ENCODE measurements at places on chromosomes 4 and X.
A peak's percentile ranks its signal among the peaks of the same experiment; 100 is the strongest.

- DNase-seq = no peak
These were observed 19.3 kb downstream of the JAKMIP1 start for GRCh38 chr4:6180841-6181631.

- DNase-seq = no peak
These were observed 34.5 kb upstream of the SLC4A4 start for GRCh38 chr4:71304289-71304850.

GRCh38 chr4:38202242-38202641, 242.0 kb downstream of the PTTG2 start:
- no peak for DNase-seq

- no peak for DNase-seq
These were observed 51.3 kb upstream of the MAP3K15 start for GRCh38 chrX:19566359-19567222.

- DNase-seq = no peak
These were observed 52.8 kb downstream of the PPEF2 start for GRCh38 chr4:75849461-75849860.

- DNase-seq = peak; percentile 5
These were observed 825 bp upstream of the RASGEF1B start for GRCh38 chr4:81472281-81473182.

- DNase-seq = no peak
These were observed 482 bp downstream of the GSTCD start for GRCh38 chr4:105709081-105709450.

GRCh38 chr4:25096981-25097443, 63.2 kb downstream of the SEPSECS start:
- no peak for DNase-seq

DNA sequence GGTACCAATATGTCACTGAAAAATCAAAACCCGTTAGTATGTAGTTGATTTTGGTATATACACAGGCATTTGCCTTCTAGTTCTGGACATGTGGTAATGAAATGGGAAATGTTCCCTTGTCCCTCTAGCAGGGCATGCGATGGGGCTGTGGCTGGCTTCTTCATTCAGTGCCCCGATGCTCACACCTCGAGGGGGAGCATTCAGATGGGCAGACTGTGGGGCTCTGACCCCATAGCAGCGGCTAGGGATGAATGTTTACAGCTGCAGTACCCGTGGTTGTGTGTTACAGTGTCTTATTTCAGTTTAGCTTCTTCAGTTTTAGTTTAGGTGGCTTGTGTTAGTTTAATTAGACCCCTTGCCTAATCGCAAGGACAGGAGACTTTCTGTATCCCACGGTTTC, 1741.0 kb upstream of the PCDH10 start:
- DNase-seq = no peak

- DNase-seq = no peak
These were observed 1456.1 kb upstream of the IGFBP7 start for GRCh38 chr4:58566260-58566659.

DNA sequence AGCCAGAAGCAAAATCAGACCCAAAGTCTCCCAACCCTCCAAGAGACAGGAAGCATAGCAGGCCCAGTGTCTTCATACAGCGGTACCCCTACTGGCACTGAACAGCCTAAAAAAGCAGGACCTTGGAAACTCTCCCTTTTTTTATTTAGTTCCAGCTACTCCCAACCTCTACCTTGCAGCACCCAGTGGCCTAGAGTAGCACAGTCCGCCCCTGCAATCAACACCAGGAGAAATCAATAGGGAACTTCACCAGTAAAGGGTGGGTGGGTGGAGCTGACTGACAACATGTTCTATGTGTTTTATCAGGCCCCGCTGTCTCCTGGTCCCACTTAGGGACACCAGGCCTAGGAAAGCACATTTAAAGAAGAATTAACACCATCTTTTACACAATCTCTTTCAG, 378.5 kb upstream of the CT83 start:
- no peak for DNase-seq

- DNase-seq = no peak
These were observed 7.8 kb downstream of the TIGD2 start for GRCh38 chr4:89119166-89119565.

DNA sequence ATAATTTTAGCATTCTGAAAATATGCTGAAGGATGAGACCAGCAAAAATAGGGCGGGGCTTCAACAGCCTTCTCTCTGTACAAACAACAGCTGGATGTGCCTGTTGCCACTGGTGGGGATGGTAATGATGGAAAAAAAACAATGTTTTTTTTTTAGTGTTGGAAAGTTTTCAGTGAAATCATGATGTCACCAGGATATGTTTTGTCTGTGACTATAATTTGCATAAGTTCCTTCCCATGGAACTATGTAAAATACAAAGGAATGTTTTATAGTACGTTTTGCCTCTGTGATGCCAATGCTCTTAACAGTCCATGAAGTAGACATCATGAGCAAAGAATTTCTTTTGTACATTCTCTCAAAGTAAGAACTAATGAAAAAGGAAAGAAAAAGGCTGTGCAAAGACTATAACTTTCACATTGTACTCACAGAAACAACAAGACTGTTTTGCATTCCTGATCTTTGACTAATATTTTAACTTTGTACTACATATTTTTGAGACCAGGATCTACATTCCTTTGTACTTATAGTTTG, 589.7 kb downstream of the SPRY1 start:
- no peak for DNase-seq

DNA sequence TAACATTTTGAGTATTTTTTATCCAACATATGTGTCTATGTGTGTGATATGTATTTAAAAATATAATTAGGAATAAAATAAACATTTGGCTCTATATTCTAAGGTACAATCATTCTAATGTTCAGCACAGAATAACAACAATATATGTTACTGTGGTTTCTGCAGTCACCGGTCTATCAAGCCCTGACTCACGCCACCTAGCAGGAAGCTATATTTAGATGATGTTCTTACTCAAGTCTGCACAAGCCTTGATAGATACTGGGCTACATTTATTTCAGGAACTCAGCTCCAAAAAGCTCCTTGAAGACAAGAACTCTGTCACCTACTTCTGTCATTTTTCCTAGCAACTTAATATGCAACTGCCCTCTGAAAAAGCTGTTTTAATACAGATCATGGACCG, 152.0 kb upstream of the FTHL17 start:
- DNase-seq = no peak

- no peak for DNase-seq
These were observed 4.6 kb upstream of the TIFA start for GRCh38 chr4:112290341-112290740.

GRCh38 chr4:54658252-54659093, 716 bp downstream of the KIT start:
- DNase-seq = no peak

DNA sequence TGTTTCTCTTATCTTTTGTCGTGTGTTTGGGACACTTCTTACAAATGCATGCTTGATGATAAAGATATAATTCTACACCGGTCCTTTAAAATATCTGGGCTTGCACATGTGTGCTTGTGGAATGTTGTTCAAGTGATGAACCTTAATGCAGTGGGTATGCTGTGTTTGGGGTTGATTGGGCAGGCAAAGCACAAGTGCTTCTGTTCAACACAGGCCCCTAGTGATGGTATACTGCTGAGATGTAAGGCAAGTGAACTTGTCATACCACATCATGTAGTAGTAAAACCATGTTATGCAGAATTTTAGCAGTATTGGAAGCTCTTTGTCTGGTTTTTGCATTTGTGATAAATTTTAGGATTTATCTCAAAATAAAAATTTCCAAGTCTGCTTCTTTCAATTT, 23.9 kb downstream of the TBC1D19 start:
- DNase-seq = no peak

- no peak for DNase-seq
These were observed 6.4 kb downstream of the BMX start for GRCh38 chrX:15507005-15507404.

DNA sequence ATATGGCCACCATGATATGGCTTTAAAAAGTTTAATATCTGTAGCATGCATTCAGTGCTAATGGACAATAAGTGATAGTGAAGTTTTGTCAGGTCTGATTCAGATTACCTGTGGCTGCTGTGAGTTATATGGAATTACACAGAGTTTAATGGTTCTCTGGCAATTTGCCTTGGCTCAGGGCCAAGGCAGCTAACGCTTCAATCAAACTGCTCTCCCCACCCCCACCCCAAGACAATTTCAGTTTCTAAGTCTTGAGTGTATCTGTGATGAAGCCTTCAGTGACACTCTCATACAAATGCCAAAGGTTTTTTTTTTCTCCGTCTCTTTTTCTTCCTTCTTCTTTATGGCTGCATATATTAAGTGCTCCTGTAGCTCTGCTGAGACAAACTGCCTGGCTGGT, 106.6 kb downstream of the SHROOM4 start:
- no peak for DNase-seq

DNA sequence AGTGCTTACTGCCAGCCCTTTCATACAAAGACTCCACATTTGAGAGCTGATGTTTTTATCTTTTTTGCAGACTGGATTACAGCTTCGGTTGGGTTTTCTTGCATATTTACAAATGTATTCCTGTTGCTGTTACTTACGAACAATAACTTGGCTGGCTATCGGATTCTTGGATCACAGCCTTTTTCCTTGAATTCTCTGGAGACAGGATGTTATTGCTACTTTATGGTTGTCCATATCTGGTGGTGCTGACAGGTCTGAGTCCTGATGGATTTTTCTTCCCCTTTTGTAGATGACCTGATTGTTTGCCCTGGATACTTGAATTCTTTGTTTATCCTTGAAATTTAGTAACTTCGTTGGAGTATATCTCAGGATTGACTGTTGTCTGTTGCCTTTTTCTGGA, 77.7 kb downstream of the PDK3 start:
- DNase-seq = no peak

DNA sequence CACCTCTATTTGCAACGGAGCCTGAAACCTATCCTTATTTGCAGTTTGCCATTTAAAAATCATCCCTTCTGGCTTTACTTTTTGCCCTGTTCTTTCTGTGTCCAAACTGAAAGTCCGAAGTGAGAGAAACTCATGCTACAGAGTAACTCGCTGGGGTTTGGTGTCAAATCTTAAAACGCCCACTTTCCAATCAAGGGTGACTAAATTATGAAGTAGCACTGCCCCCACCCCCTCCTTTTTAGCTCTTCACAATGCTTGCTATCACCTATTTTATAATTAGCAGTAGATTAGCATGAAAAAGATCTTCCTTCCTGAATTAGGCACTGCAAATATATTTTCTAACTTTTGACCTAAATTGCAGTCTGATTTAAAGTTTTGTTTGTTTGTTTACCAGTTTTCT, 52.5 kb downstream of the VGLL1 start:
- DNase-seq = peak; percentile 26

GRCh38 chrX:152905081-152905420, 7.2 kb downstream of the ZNF185 start:
- no peak for DNase-seq

GRCh38 chr4:25223802-25224375, 9.9 kb upstream of the PI4K2B start:
- no peak for DNase-seq

- DNase-seq = no peak
These were observed 16.5 kb upstream of the RHOH start for GRCh38 chr4:40180356-40180755.

DNA sequence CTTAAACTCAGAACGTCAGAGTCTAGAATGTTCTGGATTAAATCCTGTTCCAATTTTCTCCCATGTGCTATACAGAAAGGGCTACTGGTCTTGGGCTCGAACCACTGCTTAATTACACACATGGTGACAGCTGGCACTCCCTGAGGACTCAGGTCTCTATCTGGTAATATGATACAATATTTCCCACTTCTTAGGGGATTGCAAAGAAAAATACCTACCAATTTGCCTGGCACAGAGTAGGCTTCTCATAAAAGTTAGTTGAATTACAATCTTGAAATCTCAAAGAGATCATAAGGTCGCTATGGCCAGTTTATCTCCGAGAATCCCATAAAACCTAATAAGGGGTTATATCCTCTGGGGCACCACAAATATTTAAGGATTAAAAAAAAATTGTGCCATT, 8.6 kb downstream of the GPM6B start:
- no peak for DNase-seq

GRCh38 chrX:11632732-11633131, 33.0 kb downstream of the ARHGAP6 start:
- no peak for DNase-seq

GRCh38 chr4:189385098-189385497, 555.6 kb upstream of the FRG1 start:
- DNase-seq = no peak

- no peak for DNase-seq
These were observed 49.0 kb downstream of the STARD8 start for GRCh38 chrX:68696267-68696990.

DNA sequence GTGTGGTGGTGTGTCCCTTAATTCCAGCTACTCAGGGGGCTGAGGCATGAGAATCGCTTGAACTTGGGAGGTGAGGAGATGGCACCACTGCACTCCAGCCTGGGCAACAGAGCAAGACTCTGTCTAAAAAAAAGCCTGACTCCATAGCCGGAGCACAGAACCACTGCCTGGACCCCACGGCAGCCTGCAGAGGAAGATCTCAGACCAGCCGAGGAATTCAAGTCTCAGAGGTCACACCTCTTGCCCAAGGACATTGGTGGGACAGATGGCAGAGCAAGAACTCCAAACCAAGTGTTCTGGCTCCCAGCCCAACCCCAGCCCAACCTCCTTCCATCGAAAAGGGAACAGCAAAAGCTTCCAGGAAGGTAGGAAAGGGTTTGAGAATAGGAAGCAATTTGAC, 70.8 kb downstream of the SMIM20 start:
- no peak for DNase-seq

GRCh38 chrX:42751573-42751972, 26.4 kb downstream of the PPP1R2C start:
- no peak for DNase-seq

GRCh38 chr4:82891707-82892466, 934 bp upstream of the SEC31A start:
- no peak for DNase-seq

DNA sequence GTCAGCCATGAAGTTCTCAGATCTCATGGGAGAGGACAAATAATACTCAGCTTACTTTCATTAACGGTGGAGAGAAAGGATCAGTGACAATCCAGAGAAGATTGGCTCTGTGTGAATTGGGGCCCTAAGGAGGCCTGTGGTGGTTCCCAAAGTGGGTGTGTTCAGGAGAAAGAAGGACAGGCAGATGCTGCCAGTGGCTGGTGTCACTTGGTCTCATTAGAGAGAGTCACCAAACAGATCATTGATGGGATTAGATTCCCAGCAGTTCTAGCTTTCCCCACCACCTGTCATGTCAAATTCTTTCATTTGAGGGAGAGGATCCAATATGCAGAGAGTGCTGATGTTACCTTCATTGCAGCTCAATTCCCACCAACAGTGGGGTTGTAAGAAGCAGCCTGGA, 8.0 kb downstream of the SMPX start:
- no peak for DNase-seq

GRCh38 chr4:39525822-39526690, 1.2 kb downstream of the UGDH start:
- DNase-seq = no peak
